ENCODE measurements at places on chromosomes 11 and 22. TPM values are rescaled to one million over a fixed set of nuclear protein-coding genes. Genes with fewer than 3 reads are reported as not detected.

GRCh38 chr11:70873736-70874412 lies 378.5 kb downstream of the SHANK2 start:
- DNase-seq: no peak

DNA sequence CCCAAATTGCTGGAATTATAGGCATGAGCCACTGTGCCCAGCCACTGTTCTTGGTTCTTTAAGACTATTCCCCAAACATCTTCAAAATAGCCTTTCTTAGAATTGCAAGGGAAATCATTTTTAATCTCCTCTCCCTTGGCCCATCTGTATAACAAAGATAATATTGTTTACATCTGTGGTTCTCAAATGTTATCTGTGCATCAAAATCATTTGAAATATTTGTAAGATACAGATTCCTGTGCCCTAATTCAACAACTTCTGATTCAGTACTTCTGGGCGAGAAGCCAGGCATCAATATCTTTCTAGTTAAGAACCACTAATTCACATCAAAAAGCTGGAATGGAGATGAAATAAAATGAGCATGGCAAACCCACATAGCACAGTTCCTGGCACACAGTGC lies 83.0 kb downstream of the TMPRSS5 start:
- DNase-seq: no peak

DNA sequence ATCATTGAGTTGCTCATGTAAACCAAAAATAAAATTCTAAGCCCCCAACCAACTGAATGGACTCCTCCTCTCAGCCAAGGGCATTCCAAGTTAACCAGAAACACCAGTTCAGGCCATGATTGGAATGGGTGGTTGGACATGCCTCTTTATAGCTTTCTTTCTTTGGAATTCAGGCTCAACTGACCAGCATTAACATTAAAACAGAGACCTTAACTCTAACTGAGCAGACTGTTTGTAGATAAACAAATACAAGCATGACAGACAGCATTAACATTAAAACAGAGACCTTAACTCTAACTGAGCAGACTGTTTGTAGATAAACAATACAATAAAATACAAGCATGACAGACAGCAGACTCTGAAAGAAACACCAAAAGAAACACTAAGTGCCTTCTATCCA lies 278.2 kb downstream of the DLG2 start:
- DNase-seq: no peak

GRCh38 chr11:29163231-29163630 lies 853.6 kb downstream of the KCNA4 start:
- DNase-seq: no peak

- no peak for DNase-seq
Measured at GRCh38 chr11:21948876-21949275, 244.0 kb upstream of the ANO5 start.

- DNase-seq: no peak
Measured at GRCh38 chr11:92122561-92122960, 102.1 kb upstream of the FAT3 start.

DNA sequence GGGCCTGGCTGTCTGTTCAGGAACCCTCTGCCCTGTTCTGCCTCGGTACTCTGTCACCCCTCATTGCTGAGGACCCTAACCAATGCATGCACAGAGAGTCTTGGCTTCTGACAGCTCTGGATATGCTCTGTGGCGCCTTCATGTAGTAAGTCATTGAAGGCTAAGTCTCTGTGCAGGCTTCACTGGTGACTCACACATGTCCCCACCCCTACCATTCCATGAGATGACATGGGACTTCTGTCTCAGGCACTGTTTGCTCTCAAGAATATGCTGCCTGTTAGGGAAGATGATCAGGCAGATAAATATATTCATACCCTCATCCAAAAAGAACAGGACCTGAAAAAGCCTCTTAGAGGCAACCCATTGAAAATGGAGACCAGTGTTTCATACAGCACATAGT lies 43.6 kb upstream of the HORMAD2 start:
- DNase-seq: no peak

KRTAP5-3 gene
- not detected for polyA plus RNA-seq

INSC gene
- 0.55 TPM for polyA plus RNA-seq

TBX1 gene
- polyA plus RNA-seq: 16.8 TPM

OR6X1 gene
- not detected for polyA plus RNA-seq

USP2 gene
- 3.8 TPM for polyA plus RNA-seq

XKR3 gene
- not detected for polyA plus RNA-seq

Measured in right lung (tissue), 10 donors.